CD4-positive, alpha-beta T cell treated with Interleukin-6 at 100 ng/mL for 8 hours (primary cell): ENCODE measurements at places on chromosomes 11 and 22.
A peak's percentile ranks its signal among the peaks of the same experiment; 100 is the strongest.

DNA sequence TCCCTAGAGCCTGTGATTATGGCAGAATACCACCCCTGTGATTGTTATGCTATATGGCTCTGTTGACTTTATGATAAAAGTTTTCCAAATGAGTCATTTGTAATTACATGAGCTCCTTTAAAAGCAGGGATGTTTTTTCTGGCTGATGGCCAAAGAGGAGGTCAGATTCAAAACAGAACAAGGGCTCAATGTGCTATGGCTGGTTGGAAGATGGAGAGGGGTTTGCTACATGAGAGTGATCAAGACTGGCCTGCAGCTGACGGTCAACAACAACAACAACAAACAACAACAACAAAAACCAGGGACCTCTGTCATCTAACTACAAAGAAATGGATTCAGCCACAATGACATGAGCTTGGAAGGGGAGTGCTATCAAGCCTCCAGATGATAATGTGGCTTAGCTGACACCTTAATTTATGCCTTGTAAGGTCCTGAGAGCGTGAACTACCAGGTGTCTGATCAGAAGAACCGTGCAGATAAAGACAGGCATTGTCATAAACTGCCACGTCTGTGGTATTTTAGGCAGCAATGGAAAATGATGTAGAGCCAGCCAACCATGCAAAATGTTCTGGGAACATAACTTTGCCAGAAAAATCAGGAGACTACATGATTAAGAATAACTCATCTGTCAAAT lies 47.2 kb downstream of the PIWIL3 start:
- no peak for DNase-seq

- no peak for DNase-seq
Measured at GRCh38 chr11:17076517-17077239, 789 bp downstream of the RPS13 start.

DNA sequence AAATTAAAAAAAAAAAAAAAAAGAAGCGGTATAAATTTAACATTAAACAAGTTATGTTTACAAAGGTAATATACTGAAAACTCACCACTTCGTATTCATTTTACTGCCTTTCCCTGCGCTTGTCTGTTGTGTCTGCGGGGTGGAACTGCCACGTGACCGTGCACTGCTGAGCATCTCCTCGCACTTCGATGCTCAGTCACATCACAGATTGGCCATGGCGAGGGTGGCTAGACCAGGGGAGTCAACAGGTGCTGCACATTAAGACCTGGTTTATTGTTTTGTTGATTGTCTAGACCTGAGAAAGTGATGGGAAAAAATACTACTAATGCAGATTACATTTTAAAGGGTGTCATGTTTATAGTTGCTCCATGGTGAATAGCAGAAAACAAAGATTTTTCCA lies 22.8 kb upstream of the TUB start:
- DNase-seq, result no peak

DNA sequence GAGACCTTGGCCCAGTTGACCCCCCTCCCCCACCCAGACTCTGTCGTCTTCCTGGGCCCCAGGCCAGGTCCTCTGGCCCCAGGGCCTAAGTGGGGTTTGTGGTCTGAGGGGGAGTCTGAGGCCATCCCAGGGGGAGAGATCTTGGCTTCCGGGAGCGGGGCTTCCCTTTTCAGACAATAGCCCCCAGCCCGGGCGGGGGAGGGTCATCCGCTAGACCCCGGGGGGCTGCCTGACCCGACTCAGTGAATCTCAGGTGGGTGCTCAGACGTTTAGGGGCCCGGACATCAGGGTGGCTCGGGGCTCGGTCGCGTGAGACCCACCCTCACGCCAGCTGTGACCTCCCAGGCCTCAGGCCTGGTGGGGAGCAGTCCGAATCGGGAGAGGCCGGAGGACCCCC lies 609 bp downstream of the MAPK11 start:
- no peak for DNase-seq

DNA sequence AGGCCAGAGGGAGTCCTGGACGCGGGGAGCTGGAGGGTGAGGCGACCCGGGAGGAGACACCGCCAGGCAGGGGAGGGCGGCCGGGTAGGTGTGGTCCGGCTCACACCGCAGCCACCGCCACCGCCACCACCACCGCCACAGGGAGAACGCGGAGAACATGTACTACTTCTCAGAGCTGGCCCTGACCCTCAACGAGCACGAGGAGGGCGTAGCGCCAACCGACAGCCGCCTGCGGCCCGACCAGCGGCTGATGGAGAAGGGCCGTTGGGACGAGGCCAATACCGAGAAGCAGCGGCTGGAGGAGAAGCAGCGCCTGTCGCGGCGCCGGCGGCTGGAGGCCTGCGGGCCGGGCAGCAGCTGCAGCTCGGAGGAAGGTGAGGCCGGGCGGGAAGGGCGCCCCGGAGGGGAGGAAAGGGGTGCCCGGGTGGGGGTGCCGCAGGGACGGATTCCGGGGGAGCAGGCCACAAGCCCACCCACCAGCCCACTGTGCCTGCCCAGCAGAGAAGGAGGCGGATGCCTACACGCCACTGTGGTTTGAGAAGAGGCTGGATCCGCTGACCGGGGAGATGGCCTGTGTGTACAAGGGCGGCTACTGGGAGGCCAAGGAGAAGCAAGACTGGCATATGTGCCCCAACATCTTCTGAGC lies 62.8 kb downstream of the MORC2 start:
- DNase-seq, result no peak

- DNase-seq, result no peak
Measured at GRCh38 chr11:89521294-89521693, 30.1 kb upstream of the NOX4 start.

GRCh38 chr11:47857892-47858543 lies 9.9 kb upstream of the NUP160 start:
- no peak for DNase-seq

DNA sequence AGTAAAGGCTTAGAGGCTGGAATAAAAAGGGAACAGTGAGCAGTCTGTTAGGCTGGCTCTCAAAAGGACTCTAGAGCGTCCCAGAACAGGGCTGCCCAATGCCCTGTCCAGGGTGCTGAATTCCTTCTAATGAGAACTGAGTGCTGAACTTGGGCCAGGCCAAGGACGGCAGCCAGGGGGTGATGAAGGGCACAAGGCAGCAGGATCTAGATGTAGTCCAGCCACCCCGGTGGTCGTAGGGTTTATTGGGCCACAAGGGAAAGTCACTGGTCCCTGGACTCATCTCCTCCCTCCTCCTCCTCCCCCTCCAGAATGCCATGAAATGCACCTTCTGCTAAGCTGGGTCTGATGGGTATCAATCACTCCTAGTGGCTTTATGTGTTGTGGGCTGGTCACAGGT lies 19.2 kb downstream of the NPTXR start:
- peak; percentile 25 for DNase-seq
